ENCODE measurements at places on chromosomes 1 and 21.
A peak's percentile ranks its signal among the peaks of the same experiment; 100 is the strongest.

DNA sequence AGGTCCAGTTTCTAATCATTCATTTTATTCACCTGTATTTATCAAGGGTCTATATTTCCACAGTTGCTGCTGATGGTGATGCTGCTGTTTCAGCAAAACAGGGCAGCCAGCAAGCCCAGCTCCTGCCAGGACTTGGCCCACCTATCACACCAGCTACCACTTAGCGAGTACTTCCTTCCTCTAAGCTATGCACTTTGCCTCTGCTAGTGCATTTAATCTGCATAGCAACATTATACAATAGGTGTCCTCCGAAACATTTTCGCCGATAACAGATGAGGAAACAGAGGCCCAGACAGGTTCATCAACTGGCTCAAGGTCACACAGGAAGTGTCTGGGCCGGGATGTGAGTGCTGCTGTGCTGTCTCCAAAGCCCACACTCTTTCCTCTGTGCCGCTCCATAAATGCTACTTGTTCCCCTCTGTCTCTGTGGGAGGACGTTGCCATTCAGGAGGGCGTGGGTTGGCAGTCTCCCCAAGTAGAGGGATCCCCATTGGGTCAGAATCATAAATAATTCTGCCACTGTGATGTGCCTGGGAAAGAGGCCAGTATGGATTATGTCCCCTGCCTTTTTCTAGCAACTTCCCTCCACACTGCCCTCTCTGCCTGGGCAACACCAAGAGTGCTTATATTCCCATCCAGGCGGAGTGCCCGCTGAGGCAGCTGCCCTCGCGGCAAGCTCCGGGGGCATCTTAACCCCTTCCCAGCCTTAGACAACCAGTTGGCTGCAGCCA lies 9.4 kb upstream of the PLEKHA6 start:
- DNase-seq, result no peak

GRCh38 chr21:33127154-33127867 lies 57.4 kb downstream of the OLIG1 start:
- DNase-seq, result peak; percentile 82

GRCh38 chr1:110879758-110880606 lies 7.0 kb downstream of the CD53 start:
- no peak for DNase-seq

GRCh38 chr1:208036918-208037766 lies 126.2 kb upstream of the CD34 start:
- no peak for DNase-seq

- no peak for DNase-seq
Measured at GRCh38 chr1:164723296-164723798, 164.4 kb downstream of the PBX1 start.
